ENCODE measurements at places on chromosomes 2 and 18.

DNA sequence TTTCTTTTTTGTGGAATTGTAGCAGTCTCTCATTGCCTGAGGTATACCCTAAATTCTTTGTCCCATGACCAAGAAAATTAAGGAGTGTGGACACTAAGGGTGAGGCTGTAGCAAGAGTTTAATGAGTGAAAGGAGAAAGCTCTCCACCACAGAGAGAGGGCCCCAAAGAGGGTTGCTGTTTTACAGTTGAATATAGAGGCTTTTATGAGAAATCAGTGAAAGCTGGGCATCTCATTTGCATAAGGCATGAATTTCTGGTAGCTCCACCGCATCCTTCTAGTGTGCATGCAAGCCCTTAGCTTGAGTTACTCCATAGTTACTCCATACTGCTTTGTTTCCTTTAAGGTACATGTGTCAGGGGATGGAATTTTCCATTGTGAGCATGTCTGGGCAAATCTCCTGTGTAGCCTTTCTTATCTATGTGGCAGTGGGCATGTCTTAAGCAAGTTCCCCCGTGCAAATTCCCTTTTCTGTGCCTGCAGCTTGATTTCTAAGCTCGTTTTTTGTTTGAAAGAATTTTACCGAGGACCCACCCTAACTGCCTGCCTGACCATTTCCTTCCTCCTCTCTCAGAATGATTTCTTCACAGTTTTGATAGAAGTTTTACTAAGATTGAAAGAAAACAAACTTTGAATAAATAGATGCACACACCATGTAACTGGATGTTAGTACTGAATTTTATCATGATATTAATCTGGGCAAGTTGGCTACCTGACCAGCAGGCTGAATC lies 218.9 kb downstream of the PARD3B start:
- no peaks in the 10 kb centered on the region for H3K36me3 ChIP-seq
- no peak for DNase-seq
- no peaks in the 10 kb centered on the region for H3K4me1 ChIP-seq
- H3K4me3 ChIP-seq = no peak overlapping the region

- DNase-seq = no peak
- H3K36me3 ChIP-seq = no peaks in the 10 kb centered on the region
- peaks cover 6% of the 10 kb centered on the region for H3K4me1 ChIP-seq
- H3K27me3 ChIP-seq = peaks cover 2% of the 10 kb centered on the region
These were observed 40.7 kb upstream of the C2orf66 start for GRCh38 chr2:196849895-196850294.

DNA sequence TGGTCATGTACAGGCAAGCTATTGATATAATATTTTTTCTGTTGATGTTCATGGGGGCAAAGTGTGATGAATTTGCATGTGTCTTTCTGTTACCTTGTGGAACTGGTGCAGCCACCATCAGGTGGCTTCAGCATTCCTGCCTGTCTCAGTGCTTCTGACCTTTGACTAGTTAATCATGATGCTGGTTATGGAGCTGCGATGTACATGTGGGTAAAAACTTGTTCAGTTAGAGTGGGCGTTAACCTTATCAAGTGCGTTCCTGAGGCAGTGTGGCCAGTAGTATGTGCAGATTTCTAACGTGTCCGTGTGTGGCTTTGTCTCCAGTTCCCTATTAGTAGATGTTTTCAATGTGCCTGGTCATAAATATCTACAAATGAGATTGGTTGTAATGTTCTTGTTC lies 127.4 kb upstream of the ZSWIM2 start:
- H3K36me3 ChIP-seq = no peaks in the 10 kb centered on the region
- DNase-seq = no peak
- no peak overlapping the region for H3K27ac ChIP-seq
- H3K4me3 ChIP-seq = no peak overlapping the region
- no peaks in the 10 kb centered on the region for H3K4me1 ChIP-seq

DNA sequence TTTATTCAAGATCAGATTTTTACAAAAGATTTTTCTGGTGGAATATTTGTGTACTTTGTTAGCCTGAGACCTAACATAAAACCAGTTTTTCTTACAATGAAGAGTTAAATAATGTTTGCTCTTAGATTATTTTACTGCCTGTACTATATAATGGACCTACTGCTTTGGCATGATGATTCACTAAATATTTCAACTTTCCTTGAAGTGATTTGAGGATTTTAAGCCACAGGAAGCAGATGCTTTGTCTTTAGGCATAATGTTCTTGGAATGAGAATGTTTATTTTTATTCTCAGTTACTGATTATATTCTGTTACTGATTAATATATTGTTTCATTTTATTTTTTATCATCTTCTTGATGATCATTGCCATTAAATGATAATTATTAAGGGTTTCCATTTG lies 175.3 kb upstream of the LRP1B start:
- H3K27me3 ChIP-seq = no peaks in the 10 kb centered on the region
- no peak for DNase-seq
- H3K4me3 ChIP-seq = no peak overlapping the region
- no peak overlapping the region for H3K27ac ChIP-seq
- H3K4me1 ChIP-seq = no peaks in the 10 kb centered on the region
- H3K36me3 ChIP-seq = no peaks in the 10 kb centered on the region

DNA sequence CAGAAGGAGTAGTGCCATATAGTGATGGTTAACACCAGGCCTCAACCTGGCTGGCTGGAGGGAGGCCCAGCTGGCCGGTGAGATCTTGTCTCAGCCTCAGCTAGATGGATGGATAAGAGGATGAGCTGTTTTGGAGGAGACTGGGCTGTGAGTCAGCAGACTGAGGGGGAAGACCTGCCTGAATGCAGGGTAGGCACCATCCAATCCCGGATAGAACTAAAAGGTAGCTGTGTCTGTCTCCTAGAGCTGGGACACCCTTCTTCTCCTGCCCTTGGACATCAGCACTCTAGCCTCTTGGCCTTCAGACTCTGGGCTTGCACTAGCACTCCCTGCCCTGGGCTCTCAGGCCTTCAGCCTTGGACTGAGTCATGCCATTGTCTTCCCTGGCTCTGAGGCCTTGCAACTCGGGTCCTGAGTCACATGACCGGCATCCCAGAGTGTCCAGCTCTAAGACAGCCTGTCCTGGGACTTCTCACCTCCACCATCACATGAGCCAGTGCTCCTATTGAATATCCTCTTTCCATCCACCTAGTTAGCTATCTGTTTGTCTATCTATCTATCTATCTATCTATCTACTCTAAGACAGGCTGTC lies 131.3 kb downstream of the TPO start:
- peaks cover 3% of the 10 kb centered on the region for H3K27me3 ChIP-seq
- peaks cover 10% of the 10 kb centered on the region for H3K4me1 ChIP-seq
- H3K36me3 ChIP-seq = no peaks in the 10 kb centered on the region
- no peak overlapping the region for H3K27ac ChIP-seq
- DNase-seq = no peak

DNA sequence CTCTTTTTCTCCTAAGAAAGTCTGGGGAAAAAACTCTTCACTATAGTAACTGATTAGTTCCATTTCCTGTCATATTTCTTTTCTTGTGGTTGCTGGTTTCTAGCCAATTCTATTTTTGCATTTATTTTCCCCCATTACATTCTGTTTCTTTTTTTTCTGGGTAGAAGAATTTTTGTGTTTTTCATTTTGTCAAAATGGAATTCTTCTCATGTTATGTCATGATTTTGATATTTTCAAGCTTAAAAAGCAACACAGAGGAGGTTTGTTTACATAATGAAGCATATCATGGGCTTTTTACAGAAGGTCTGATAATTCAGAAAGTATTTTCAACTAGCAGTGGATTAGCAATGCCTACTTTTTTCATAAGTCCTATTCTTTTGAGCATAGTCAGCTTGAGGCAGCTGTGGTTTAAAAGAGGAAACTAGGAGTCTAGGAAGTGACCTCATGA lies 102.0 kb downstream of the MAP2 start:
- H3K4me1 ChIP-seq = peaks cover 5% of the 10 kb centered on the region
- DNase-seq = no peak
- no peak overlapping the region for H3K27ac ChIP-seq
- no peak overlapping the region for H3K4me3 ChIP-seq

- no peak overlapping the region for H3K4me3 ChIP-seq
- no peak for DNase-seq
- no peaks in the 10 kb centered on the region for H3K4me1 ChIP-seq
- no peaks in the 10 kb centered on the region for H3K27me3 ChIP-seq
These were observed 336.4 kb upstream of the FSHR start for GRCh38 chr2:49490710-49491109.

GRCh38 chr18:47604021-47604420 lies 326.4 kb downstream of the SMAD2 start:
- H3K27ac ChIP-seq = no peak overlapping the region
- H3K36me3 ChIP-seq = no peaks in the 10 kb centered on the region
- H3K27me3 ChIP-seq = no peaks in the 10 kb centered on the region
- DNase-seq = no peak

DNA sequence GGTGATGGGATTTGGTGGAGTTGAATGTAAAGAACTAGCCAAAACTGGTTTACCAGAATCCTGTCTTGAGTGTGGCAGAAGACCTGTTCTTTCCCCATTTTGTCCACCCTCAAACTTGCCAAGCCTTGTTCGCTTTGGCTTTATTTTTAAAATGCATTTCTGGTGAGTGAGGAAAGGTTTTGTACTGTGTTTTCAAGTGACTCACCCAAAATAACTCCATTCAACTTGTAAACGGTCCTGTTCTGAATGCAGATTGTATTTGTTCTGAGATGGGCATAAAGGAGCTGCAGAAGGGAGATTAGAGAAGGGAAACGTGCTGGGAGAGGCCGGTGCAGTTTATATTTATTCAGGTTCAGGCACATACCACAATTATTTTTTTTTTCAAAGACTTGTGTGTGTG lies 5.3 kb upstream of the ITPRID2 start:
- no peak for DNase-seq
- peaks cover 4% of the 10 kb centered on the region for H3K4me1 ChIP-seq
- H3K27ac ChIP-seq = no peak overlapping the region
- no peaks in the 10 kb centered on the region for H3K36me3 ChIP-seq
- no peak overlapping the region for H3K4me3 ChIP-seq

- no peak overlapping the region for H3K27ac ChIP-seq
- H3K27me3 ChIP-seq = no peaks in the 10 kb centered on the region
- H3K4me1 ChIP-seq = peaks cover 28% of the 10 kb centered on the region
These were observed 13.0 kb upstream of the LBH start for GRCh38 chr2:30218338-30218713.

- no peaks in the 10 kb centered on the region for H3K27me3 ChIP-seq
- H3K4me3 ChIP-seq = no peak overlapping the region
- peaks cover 5% of the 10 kb centered on the region for H3K4me1 ChIP-seq
- H3K27ac ChIP-seq = no peak overlapping the region
- DNase-seq = no peak
- peaks cover 38% of the 10 kb centered on the region for H3K36me3 ChIP-seq
These were observed 130.6 kb downstream of the USP34 start for GRCh38 chr2:61340242-61340641.

DNA sequence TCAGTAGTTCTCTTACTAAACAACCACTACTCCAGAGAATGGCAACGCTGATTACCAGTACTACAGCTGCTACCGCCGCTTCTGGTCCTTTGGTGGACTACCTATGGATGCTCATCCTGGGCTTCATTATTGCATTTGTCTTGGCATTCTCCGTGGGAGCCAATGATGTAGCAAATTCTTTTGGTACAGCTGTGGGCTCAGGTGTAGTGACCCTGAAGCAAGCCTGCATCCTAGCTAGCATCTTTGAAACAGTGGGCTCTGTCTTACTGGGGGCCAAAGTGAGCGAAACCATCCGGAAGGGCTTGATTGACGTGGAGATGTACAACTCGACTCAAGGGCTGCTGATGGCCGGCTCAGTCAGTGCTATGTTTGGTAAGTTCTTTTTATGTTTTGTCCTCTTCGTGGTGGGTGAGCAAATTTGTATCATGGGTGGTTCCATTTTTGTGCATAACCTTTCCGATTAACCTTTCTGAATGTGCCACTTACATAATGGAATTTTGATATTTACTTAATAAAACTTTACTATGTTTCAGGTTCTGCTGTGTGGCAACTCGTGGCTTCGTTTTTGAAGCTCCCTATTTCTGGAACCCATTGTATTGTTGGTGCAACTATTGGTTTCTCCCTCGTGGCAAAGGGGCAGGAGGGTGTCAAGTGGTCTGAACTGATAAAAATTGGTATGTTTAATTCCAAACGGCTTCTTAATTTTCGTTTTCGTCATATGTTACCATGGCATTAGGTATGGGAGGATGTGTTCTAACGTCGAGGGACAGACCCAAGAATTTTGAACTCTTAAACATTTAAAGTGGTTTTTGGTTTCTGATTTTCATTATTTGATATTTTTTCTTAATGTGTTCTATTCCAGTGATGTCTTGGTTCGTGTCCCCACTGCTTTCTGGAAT lies 1.3 kb downstream of the SLC20A1 start:
- DNase-seq = no peak
- peak overlapping the region; percentile 95 for H3K4me3 ChIP-seq
- H3K27ac ChIP-seq = peak overlapping the region; percentile 94
- H3K27me3 ChIP-seq = peaks cover 6% of the 10 kb centered on the region

Measured in immature natural killer cell (primary cell).